ENCODE measurements at places on chromosomes 7 and 10.
A peak's percentile ranks its signal among the peaks of the same experiment; 100 is the strongest.

DNA sequence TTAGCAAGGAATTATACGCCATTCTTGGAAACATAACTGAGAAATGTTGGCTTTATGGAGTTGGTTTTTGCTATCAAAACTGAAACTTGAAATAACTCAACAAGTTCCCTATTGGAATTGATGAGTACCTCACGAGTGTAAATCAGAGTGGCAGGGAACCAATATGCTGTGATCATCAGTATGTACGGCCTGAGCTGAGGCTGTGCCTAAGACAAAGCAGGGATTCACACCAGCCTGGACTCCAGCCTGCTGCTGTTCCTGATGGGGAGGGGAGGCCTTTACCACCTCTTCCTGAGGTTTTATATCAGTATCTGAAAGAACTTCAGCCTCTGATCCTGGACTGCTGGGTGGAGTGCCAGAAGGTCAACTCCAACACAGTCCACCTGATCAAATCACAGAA is 52.7 kb downstream of the CRTAC1 start:
- DNase-seq, result no peak

DNA sequence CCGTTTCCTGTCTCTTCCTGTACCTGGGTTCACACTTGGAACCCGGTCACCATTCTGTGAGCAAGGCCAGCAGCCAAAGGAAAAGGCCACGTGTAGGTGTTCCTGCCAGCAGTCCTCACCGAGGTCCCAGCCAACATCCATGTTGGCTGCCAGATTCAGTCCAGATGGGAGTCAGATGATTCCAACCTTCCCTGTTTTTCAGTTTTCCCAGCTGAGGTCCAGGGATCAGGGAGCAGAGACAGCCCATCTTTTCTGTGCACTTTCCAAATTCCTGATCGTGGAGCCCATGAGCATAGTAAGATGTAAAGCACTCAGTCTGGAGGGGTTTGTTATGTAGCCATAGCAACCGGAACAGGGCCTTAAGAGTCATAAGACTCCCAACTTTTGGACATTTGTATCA is 3.9 kb upstream of the PVRIG start:
- DNase-seq, result no peak

- peak; percentile 74 for DNase-seq
Observed at GRCh38 chr10:122051609-122052385, 62.8 kb downstream of the TACC2 start.

- no peak for DNase-seq
Observed at GRCh38 chr7:27305854-27306253, 63.3 kb downstream of the EVX1 start.

All from lower lobe of right lung (tissue), 2 donors.